ENCODE measurements at places on chromosomes 13 and 19.

- DNase-seq = no peak
Measured at GRCh38 chr13:48533961-48534600, 1.2 kb upstream of the RCBTB2 start.

DNA sequence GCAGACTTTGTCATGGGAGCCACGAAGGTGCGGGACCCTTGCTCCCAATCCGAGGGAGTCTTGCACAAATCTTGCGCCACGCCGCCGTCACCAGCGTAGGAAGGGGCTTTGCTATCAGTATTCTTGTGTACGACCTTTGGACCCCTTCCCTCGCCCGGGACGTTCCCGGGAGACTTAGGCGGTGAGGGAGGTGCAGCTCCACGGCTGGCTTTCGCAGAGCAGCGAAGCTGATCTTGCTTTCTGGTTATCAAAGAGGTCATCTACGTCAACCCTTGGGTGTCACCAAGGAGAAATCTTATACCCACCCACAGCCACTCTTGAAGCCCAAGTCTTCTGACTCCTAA lies 583 bp downstream of the TECR start:
- DNase-seq = no peak

DNA sequence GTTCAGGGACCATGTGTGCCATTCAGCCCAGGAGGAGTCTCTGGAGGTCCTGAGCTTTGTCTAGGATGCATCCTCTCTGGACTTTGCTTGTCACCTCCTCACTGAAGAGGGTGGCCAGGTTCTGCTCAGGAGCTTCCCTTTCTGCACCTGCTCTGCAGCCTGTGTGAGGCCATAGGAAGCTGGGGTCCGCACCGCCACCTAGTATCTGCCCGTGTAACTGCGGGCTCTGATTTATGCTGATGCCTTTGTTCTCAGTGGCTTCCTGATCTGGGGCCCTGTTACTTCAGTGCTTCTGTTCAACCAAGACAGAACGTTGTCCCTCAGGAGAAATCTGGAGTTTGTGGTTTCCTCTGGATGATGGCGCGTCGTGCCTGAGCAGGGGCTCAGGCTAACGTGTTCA lies 15.5 kb downstream of the ZNF610 start:
- no peak for DNase-seq

GRCh38 chr13:26310470-26310869 lies 56.5 kb downstream of the CDK8 start:
- no peak for DNase-seq

GRCh38 chr19:4929186-4929585 lies 19.9 kb downstream of the UHRF1 start:
- no peak for DNase-seq

GRCh38 chr13:74062933-74063332 lies 71.3 kb downstream of the KLF12 start:
- no peak for DNase-seq

GRCh38 chr19:38840583-38840968 lies 9.0 kb upstream of the ECH1 start:
- no peak for DNase-seq

DNA sequence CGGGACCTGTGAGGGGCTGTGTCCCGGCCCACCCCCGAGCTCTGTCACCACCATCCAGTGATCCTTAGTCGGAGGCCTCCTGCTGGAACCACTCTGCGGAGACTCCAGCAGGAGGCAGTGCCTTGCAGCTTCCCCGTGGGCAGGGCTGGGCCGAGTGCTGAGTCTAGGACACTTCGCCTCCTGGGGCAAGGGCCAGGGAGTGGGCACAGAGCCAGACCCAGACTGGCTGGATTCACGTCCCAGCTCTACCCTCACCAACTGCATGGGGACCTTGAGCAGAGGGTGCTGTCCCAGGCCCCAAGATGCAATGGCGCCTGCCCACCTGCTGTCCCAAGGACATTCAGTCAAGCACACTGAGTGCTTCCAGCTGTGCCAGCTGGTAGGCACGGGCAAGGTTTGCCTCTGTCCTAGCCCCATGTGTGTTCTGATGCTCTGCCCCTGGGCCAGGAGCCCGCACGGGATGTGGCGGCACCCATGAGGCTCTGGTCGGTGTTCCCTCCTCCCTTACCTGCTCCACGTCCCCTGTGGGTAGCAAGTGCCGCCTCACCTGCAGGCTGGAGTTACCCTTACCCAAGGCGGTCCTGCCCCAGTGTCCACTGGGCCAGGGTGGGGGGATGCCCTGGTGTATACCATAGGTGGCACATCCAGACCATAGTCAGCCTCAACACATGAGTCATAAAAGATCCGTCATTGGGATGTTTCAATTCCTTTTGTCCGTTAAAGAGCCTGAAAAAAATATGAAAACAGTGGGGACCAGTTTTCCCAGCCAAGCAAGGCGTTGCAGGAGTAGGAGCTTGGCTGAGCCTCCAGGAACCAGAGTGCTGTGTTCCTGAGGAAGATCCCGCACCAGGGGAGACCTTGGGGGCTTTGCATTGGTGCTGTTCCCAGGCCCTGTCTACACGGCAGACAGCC lies 7.4 kb downstream of the FZR1 start:
- no peak for DNase-seq

DNA sequence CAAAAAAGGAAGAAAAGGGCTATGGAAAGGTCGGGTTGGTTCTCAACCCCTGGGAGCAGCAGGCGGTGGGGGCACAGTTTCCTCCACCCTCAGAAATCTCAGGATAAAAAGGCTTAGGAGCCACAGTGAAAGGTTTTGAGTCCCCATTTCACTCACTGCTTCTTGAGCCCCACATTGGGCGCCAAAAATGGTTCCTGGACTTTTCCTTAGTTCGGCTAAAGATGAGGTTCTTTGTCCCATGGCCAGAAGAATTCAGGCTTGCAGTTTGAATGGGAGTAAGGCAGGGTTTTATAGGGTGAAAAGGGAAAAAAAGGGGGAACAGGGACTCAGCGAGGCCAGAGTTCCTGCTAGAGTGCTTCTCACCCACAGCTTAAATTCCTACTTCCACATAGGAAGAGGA lies 179.5 kb downstream of the GGACT start:
- no peak for DNase-seq

GRCh38 chr13:39037410-39037879 lies 444 bp downstream of the PROSER1 start:
- no peak for DNase-seq

DNA sequence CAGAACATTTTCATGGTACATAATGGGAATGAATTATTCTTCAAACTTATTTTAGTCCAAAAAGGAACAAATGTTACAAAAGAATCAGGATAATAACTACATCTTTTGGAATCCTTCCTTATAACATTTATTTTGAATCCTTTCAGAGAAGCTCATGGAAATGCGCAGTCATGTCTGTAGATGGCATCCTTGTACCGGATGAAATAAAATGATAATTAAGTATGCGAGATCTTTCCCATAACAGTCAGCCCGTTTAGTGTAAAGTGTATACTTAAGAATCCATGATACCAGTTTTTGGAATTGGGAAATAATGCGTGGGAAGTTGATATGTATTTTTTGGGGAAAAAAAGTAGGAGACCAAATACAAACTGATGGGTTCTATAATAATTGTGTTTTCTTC lies 418.8 kb downstream of the GPC5 start:
- no peak for DNase-seq

GRCh38 chr19:14089662-14090508 lies 666 bp downstream of the SAMD1 start:
- peak; percentile 19 for DNase-seq

DNA sequence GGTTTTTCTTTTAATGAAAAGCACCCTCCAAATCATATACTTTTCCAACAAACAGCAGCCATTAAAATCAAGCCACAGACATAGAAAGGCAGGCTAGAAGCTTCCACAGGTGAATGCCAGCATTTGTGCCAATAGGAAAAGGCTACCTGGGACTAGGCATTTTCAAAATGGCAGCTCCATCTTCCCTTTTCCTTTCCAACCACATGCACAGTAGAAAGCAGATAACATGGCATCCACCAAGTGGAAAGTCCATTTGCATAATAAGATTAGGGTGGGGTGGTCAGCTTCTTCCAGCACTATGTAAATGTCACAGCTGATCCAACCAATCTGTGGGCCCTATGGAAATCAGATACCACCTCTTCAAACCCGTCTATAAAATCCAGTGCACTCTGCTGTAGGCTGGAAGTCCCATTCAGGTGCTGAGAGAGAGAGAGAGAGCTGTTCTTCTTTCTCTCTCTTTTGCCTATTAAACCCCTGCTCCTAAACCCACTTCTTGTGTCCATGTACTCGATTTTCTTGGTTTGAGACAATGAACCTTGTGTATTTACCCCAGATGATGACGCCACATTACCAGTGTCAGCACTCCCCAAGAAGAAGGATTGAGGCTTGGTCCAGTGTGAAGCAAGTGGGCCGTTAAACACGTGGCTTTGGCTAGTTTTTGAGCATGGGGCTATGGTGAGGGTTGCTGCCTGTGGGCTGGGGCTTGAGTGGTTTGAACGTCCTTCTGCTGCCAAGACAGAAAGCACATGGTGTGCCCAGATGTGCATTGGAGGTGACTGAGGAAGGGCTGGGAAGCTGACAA lies 24.2 kb upstream of the IGFL1 start:
- no peak for DNase-seq

DNA sequence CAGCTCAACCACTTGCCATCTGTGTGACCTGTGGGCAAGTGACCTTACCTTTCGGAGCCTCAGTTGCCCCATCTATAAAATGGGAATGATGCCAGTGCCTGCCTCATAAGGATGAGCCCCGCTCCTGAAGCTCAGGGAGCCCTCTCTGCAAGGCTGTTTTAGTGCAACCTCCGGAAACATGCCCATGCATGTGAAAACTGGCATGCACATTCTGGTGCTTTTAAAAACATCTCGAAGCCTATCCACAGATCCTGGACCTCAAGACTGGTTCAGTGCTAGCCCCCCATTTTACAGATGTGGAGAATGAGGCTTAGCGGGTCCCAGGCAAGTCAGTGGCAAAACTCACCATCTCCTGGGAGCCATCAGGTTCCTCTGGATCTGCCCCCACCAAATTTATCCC lies 5.6 kb downstream of the CADM4 start:
- DNase-seq = no peak

- no peak for DNase-seq
Measured at GRCh38 chr13:27370305-27370872, 54.0 kb upstream of the GTF3A start.

DNA sequence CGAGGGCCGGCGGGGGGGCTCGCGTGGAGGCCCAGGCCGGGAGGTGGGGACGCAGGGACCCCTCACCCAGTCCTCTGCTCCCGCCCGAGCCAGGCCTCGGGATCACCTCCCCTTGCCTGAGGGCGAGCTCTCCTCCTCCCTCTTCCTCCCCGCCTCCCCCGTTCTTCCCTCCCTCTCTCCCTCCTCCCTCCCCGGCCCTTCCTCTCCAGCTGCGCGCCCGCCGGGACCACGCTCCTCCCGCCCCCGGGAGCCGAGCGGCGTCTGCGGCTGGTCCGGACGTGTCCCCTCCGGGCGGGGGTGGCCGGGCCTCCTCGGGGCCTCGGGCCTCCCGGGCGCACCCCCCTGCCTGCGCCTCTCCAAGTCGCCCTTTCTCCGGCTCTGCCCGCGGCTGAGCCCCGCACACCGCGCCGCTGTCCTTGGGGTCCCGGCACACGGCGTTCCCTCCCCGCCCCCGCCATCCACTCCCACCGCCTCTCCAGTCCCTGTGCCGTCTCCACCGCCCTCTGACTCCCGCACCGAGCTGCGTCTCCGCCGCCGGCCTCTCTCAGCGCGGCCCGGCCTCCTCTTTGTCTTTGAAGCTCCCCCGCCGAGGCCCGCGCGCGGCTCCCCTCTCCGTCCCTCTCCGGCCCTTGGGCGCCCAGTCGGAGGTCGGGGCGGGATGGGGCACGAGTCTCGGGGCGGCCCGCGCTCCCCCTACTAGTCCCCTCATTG lies 5.7 kb downstream of the SOX1 start:
- no peak for DNase-seq

GRCh38 chr13:69601661-69602060 lies 506.0 kb upstream of the ATXN8OS start:
- DNase-seq = no peak

- no peak for DNase-seq
Measured at GRCh38 chr19:56076498-56076897, 44.6 kb downstream of the ZNF787 start.

GRCh38 chr19:53196777-53197396 lies 3.7 kb upstream of the ZNF665 start:
- peak; percentile 98 for DNase-seq

DNA sequence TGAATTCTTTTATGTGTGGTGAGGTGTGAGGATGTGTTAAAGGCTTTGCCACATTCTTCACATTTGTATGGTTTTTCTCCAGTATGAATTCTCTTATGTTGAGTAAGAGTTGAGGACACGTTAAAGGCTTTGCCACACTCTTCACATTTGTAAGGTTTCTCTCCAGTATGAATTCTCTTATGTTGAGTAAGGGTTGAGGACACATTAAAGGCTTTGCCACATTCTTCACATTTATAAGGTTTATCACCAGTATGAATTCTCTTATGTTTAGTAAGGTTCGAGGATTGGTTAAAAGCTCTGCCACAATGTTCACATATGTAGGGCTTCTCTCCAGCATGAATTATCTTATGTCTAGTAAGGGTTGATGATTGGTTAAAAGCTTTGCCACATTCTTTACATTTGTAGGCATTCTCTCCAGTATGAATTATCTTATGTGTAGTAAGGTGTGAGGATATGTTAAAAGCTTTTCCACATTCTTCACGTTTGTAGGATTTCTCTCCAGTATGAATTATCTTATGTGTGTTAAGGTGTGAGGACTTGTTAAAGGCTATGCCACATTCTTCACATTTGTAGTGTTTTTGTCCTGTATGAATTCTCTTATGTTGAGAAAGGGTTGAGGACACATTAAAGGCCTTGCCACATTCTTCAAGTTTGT lies 27.1 kb downstream of the ZNF724 start:
- DNase-seq = no peak

- DNase-seq = no peak
Measured at GRCh38 chr13:114279146-114279545, 2.3 kb upstream of the UPF3A start.

GRCh38 chr13:34044041-34044440 lies 226.1 kb downstream of the RFC3 start:
- DNase-seq = no peak

DNA sequence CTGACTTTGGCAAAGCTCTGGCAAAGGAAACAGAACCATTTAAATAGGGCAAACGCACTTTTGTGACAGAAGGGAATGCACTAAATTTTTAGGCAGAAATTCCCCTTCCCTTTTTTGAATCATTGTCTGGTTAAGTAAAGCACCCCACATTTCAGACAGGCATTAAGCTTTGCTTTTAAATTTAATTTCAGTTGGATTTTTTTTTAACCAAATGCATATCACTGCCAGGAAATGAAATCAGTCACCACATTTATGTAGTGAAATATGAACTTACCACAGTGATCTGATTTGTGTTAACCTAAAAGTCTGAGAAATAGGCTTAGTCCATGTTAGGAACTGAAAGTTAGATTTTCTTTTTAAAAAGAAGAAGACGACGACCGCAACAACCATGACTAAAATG lies 10.8 kb downstream of the GPR183 start:
- no peak for DNase-seq

DNA sequence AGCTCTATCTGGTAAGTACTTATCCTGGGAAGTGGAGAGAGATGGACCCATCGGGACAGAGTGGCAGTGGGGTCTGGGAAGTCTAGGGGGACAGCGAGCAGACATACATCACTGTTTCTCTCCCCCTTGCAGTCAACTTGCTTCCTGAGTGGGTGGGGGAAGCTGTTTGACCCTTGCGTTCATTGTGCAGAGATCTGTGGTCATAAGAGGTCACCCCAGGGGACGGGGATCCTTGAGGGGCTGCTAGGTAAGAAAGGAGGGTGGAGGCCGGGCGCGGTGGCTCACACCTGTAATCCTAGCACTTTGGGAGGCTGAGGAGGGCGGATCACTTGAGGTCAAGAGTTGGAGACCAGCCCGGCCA lies 474 bp downstream of the ARHGEF18 start:
- DNase-seq = no peak

- DNase-seq = no peak
Measured at GRCh38 chr13:83281654-83282053, 600.6 kb downstream of the SLITRK1 start.
